Placental epithelial cell (primary cell): ENCODE measurements at places on chromosomes 12 and 14. TPM values are rescaled to one million over a fixed set of nuclear protein-coding genes. Genes with fewer than 3 reads are reported as not detected.

Gene SDR9C7
- under 0.01 TPM in 1 of 2 replicates, not detected in the other for total RNA-seq

Gene KCNMB4
- 9.7 and 12.2 TPM in 2 replicates for total RNA-seq

Gene SMIM41
- 0.39 TPM in 1 of 2 replicates, not detected in the other for total RNA-seq

Gene CCDC197
- not detected in 2 replicates for total RNA-seq

Gene VEZT
- total RNA-seq = 66.3 and 95.5 TPM in 2 replicates

Gene FRMD6
- 75.8 and 494 TPM in 2 replicates for total RNA-seq
